Mesenteric fat pad (tissue), 1 donor: ENCODE measurements at places on chromosomes 5 and 9. TPM values are rescaled to one million over a fixed set of nuclear protein-coding genes. Genes with fewer than 3 reads are reported as not detected.

DNA sequence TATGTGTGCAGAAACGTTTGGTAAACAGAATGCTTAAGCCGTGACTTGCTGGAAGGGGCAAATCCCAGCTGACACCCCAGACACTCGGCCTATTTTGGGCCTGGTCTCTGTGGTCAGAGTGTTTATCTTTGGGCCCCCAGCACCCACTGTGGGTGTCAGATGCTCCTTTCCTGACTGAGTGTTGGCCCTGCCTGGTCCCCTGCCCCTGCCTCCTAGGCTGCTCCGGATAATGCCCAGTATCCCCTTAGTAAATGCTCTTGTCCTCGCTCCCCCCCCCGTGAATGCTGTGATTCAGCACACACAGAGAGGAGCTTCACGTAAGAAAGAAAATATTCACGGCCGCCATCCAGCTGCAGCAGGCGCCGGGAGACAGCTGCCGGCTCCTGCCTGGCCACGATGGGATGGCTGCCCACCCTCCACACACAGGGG lies 11.3 kb upstream of the ANGPTL2 start:
- peak; percentile 73 for DNase-seq

NR2F1 gene
- 71.5 TPM for total RNA-seq

KIAA0825 gene
- total RNA-seq: 3.8 TPM

KCNV2 gene
- total RNA-seq: not detected

RALGPS1 gene
- 4.8 TPM for total RNA-seq

- DNase-seq: no peak
These were observed 38.1 kb downstream of the ITGA1 start for GRCh38 chr5:52825826-52826225.

OR1L8 gene
- total RNA-seq: not detected

QRFP gene
- total RNA-seq: not detected

GGTA1 gene
- total RNA-seq: 6.0 TPM

DNA sequence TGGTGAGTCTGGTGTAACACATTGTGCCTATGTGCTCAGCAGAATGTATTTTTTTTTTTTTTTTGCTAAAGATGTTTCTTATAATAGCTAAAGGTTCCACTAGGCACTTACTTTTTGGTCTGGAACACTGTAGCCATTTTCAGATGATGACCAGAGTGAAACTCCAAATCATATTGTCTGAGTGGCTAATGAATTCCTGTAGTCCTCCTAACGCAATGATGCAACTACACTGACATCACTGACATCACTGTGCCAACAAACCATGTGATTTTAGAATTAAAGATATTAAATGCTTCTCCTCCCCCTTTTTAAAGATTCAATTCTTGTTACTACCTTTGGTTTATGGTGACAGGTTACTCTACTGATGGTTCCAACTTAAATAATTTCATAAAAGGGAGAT lies 28.8 kb downstream of the JAKMIP2 start:
- DNase-seq: no peak

FBXO10 gene
- 10.6 TPM for total RNA-seq

DNA sequence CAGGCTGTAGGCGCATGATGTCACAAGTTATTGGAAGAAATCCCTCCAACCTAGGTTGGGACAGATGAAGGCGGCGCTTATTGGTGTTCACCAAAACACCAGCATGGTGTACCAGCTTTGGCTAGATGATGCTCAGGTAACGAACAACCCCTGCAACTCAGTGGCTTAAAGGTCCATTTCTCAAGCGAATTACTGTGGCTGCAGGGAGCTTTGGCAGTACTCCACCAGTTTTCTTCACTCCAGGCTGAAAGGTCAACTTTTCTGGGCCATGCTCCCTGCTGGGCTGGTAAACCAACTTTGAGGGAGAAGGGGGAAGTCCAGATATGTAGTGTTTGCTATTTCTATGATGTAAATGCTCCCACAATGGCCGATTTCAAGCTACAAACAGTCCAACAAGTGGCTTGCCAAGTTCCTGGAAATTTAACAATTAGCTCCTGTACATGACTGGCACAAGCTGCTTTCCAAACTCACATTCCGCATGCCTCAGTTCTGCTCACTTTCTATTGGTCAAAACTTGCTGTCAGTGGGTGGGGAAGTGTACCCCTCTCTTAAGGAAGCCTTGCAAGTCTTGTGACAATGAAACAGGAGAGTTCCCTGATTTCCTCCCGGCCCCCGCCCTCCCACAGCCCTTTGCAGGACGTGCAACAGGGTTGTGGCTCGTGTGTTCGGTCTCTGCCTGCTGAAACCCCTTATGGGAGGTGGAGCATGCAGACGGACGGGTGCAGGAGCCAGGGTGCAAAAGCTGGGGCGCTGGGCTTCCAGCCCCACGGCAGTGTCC lies 588 bp upstream of the ZBED3 start:
- no peak for DNase-seq

DNA sequence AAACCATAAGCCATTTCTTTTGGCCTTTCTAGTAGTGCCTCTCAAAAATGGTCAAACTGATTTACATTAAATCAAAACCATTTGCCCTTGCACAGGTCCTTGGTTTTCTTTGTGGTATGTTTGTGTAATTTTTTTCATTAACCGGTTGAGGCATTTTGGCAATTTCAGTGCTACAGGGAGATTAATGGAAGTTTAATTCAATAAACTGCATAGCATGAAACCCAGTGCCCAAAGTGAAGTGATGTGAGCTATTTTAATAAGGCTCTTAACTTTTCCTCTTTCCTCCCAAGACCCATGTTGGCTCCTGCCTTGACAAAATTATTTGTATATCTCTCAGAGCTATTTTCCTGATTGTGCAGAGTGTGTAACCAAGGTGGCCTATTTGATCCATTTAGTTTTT lies 326.2 kb upstream of the SEMA6A start:
- DNase-seq: no peak

FBXO4 gene
- 11.2 TPM for total RNA-seq

GRCh38 chr5:139022528-139022927 lies 147.4 kb upstream of the LRRTM2 start:
- no peak for DNase-seq

- DNase-seq: no peak
These were observed 56.2 kb downstream of the GAS1 start for GRCh38 chr9:86891091-86891490.

GRCh38 chr9:104506565-104506964 lies 2.5 kb downstream of the OR13F1 start:
- DNase-seq: no peak

DNA sequence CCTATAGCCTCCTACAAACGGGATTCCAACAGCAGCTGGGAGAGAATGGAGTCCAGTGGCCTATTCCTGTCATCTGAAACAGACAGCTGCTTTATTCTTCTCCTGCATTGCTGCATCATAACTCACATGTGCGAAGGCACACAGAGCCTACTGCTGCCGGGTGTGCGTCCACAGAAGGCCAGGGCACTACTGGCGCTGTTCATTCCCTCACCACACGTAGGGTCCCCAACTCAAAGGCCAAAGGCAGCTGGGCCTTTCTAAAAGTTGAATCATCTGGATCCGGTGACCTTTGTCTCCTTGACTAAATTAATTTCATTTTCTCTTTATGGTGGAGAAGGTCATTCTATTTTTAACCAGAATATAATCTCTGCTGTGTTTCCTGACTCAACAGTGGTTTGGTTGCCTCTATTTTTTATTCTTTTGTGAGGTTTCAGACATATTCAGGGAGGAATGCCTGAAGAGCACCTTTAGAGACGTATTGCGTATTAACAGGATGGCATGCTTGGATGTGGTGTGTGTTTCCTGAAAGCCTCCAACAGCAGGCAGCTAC lies 10.8 kb upstream of the SPATA24 start:
- no peak for DNase-seq

DNA sequence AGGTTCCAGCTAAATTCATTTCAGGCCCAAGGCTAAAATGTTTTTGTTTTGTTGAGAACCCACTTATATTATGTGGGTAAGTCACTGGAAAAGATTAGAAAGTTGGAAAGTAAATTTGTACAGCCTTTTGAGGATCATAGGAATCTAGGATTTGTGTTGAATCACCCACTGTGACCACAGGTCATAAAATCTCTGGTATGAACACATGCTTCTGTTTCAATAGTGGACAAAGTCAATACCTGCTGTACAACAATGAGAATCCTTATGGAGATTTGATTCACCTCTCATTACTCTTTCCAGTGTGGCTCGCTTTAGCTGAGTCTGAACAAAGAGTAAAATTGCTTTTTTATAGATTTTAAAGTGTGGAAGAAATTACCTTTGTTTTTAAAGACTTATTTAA lies 369.5 kb downstream of the TMEM167A start:
- DNase-seq: no peak

- no peak for DNase-seq
These were observed 36.2 kb downstream of the FBXL17 start for GRCh38 chr5:108345541-108346171.

PCDHGA7 gene
- 1.9 TPM for total RNA-seq

- DNase-seq: no peak
These were observed 51.2 kb upstream of the PALM2AKAP2 start for GRCh38 chr9:109728686-109729300.

NNT gene
- total RNA-seq: 81.6 TPM

SPATA31D4 gene
- not detected for total RNA-seq

NMUR2 gene
- total RNA-seq: not detected

DNA sequence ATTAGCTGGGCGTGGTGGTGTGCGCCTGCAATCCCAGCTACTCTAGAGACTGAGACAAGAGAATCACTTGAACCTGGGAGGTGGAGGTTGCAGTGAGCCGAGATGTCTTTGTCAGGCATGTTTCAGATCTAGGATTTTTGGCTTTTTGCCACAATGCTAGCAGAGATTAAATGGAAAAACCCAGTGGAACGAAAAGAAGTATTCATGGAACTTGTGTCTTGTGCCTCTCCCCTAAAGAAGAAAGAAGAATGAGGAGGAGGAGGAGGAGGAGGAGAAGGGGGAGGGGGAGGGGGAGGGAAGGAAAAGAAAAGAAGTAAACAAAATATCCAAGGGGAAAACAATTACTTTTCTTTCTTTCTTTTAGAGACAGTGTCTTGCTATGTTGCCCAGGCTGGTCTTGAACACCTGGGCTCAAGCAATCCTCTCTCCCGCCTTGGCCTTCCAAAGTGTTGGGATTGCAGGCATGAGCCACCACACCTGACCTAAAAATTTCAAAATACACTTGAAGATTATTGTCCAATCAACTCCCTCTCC lies 106.0 kb downstream of the ARRDC3 start:
- DNase-seq: no peak

GRCh38 chr5:36777105-36777757 lies 99.3 kb upstream of the NIPBL start:
- no peak for DNase-seq

GRCh38 chr9:8489835-8490234 lies 690.3 kb upstream of the DMAC1 start:
- DNase-seq: no peak

GRCh38 chr5:172383191-172383802 lies 71.0 kb downstream of the SH3PXD2B start:
- DNase-seq: peak; percentile 49

DNA sequence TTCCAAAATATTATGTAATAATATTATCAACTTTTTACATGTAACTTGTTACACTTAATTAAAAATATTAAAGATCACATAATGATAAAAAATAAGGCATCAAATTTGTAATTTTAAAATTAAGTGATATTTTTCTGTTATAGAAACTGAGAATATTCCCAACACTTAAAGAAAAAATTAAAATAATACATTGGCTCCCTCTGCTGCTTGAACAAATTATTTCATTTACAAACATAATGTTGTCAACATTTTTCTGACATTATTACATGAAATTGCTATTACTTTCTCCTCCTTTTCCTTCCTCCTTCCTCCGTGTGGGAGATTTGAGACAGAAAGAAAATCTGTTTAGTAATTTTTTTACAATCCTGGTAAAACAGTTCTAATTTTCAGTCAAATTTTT lies 42.3 kb downstream of the RNF180 start:
- no peak for DNase-seq

AQP3 gene
- total RNA-seq: 27.7 TPM

ARAP3 gene
- 24.2 TPM for total RNA-seq

DNA sequence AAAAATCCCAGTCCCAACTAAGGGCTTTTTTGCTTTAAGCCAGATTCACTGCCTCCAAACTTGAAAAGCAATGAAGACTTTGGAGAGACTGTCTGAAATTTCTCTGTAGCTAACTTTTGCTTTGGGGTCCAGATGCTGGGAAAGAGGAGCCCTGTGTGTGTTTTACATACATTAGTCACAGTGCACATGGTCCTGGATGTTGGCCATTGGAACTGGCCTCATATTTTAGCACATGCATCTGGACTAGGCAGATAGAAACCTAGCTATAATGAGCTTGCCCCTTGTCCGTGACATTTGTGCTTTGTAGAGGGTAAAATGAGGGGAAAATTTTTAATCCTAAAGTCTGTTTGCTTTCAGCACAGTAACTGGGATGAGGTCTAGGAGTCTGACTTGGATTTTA lies 421.7 kb downstream of the CDK5RAP2 start:
- DNase-seq: no peak

DNA sequence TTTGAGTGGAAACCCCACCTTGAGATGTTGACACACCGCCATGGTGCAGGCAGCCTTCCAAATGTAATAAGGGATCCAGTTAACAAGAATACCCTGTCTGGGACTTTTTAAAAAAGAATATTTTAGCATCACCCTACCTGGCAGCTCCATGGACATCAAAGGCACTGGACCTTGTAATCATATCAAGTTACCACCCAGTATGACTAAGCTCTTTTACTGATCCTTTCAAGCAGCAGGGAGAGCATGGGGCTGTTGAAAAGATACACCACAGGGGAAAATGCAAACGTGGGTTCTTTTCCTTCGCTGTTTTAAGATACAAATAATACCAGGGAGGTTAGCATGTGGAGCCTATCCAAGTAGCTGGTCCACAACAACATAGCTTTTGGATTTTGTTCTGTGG lies 211.2 kb downstream of the SAXO1 start:
- DNase-seq: no peak

GRCh38 chr5:1756481-1756880 lies 43.2 kb downstream of the MRPL36 start:
- DNase-seq: no peak

DRD1 gene
- total RNA-seq: 1.1 TPM

DNA sequence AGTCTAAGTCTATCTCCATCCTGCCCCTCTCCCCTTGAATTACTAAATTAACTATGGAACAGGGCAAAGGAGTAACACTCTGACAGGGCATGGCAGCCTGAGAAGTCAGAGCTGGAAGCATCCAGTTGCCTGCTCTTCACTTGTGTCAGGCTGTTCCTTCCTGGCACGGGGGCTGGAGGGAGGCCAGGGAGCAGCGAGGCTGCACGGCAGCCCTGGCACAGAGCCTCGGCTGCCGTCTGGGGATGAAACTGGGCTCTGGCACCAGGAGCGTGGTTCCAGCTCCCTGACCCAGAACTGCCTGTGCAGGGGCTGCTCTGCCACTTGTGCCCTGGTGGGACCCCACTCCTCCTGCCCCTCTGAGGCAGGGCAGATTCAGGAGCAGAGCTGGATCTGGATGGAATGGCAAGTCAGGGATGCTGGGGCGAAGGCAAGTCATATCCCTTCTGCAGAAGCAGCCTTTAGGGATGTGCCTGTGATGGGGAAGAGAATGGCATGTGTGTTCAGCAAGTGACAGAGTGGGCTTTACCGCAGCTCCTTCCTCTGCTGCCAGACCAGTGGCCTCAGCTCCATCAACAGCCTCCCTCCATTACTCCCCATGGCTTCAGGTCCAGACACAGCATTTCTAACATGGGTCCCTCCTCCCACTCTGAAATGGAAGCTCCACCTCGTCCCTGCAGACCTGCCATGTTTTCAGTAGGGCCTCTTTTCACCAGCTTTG lies 42.2 kb upstream of the PDE8B start:
- DNase-seq: no peak
